Kidney capillary endothelial cell (primary cell): ENCODE measurements at places on chromosomes 13 and 19.

GRCh38 chr13:33228648-33229445, 56.7 kb downstream of the STARD13 start:
- DNase-seq: peak; percentile 59

GRCh38 chr19:29121684-29122083, 91.3 kb downstream of the UQCRFS1 start:
- DNase-seq: no peak

GRCh38 chr19:29326849-29327840, 114.2 kb upstream of the UQCRFS1 start:
- no peak for DNase-seq

DNA sequence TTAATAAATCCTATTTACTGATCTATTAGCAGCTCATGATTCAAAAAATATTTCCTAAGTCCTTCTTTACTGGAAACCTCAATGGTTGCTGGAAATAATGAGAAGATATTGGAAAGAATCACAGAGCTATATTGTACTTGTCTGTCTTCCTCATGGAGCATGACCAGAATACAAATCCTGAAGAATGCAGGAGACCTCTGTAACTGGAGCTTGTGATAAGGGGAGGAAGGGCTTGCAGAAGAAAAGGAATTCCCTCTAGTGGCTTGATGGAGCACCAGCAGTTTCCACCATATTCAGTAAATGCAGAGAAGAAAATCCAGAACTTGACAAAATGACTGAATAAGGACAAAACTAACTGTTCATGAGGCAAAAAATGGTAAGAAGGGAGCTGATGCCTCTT, 1333.1 kb downstream of the EFNB2 start:
- DNase-seq: peak; percentile 27

DNA sequence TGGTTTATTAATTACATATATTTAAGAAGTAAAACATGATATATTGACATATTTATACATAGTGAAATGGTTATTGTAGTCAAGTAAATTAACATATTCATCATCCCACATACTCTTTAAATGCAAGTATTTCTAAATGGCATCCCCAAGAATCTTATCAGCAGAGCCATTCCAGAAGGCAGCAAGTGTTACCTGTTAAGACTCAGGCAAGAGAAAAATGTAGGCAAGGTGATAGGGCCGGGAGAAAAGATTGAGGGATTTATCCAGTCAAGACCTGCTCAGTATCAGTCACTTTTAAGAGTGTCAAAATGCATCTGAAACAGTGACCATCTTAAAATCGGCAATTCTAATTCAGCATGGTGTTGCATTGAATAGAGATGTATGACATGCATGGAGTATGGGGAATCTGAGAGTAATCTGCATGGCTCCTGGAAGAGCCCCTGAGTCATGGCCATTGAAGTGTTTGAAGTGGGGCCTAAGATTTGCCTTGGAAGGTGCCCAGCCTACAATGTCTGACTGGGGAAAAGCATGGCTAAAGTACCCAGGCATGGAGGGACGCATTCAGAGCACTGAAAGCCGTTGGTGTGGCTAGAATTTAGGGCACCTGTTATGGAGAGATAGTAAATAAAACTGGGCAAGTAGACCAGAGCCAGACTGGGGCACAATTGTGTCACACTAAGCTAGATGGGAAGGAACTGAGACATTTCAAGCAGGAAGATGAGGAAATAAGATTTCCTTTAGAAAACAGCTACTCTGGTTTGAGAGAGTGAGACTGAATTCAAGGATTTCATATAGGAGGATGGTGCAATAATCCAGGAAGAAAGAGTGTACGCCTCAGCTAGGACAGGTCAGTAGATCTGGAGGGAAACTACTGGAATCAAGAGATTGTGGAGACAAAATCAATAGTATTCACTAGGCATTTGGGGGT, 25.0 kb upstream of the C1QTNF9B start:
- DNase-seq: peak; percentile 63

GRCh38 chr19:32824916-32825608, 44.5 kb downstream of the SLC7A9 start:
- peak; percentile 13 for DNase-seq

DNA sequence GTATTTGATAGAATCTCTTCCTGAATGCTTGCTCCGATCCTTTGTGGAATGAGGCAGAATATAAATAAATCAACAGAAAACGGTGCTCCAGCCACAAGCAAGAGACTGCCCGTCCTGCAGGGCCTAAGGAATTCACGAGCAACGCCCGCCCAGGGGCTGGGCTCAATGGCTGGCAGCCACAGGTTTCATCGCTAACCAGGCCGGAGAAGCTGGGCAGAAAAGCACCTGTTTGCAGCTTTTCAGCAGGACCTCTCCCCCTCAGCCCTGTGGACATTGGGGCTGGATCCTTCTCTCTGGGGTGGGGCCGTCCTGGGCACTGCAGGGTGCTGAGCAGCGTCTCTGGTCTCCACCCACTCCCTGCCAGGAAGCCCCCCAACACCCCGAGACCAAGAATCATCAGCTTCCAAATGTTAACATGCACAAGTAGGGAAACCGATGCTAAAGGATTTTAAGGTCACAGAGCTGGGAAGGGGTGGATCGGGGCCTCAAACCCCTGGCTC, 102.5 kb downstream of the GADD45B start:
- peak; percentile 29 for DNase-seq

GRCh38 chr19:49157445-49158224, at the start of gene TRPM4:
TSS of gene TRPM4 (plus strand) at chr19:49157792. CDS start at chr19:49157867, 75 bp downstream.
- DNase-seq: peak; percentile 67

- no peak for DNase-seq
Observed at GRCh38 chr19:11463391-11463790, 17.5 kb downstream of the ELAVL3 start.

- no peak for DNase-seq
Observed at GRCh38 chr19:52635786-52636570, 2.2 kb downstream of the ZNF83 start.

- no peak for DNase-seq
Observed at GRCh38 chr19:308471-309205, 17.4 kb upstream of the PLPP2 start.

DNA sequence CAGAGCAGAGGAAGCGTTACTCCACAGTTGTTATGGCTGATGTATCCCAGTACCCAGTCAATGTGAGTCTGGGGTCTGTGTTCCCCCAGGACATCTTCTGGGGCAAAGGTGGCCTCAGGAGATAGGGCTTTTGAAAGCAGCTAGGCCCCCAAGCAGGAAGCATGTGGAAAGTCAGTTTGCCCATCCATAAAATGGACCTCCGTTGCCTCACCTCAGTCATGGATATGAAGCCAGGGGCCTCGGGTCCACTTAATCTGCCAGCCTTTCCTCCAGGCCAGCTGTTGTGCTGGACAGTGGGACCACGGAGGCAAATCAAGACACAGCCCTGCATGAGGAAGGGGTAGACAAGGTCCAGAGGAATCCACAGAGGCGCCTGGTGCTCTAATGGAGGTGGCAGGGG, 3.3 kb downstream of the EPS8L1 start:
- no peak for DNase-seq

DNA sequence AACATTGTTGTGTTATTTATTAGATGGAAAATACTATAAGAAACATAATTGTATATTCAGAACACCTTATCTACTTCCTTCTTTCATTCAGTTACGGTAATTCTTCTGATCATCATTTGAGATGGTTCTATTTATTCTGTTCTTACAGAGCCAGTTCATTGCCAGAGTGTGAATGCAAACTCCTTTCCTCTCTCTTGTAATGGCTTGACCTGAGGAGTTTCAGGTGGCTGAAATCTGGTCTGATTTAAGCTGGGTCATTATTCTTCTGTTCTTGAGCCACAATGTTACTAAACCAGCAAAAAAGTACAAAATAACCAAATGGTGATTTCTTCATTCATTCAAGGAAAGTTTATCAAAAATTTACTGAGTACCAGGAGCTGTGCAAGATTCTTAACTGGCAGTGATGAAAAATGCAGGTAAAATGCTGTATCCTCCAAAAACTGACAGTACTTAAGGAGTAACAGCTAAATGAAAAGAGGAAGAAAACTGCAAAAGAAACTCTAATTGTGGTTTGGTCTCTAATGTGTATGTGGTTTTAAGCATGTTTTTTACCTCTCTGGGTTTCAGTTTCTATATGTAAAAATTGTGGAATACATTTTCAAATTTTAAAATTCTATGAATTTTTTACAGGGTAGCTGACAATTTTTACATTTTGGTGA, 182.4 kb upstream of the UFM1 start:
- no peak for DNase-seq

DNA sequence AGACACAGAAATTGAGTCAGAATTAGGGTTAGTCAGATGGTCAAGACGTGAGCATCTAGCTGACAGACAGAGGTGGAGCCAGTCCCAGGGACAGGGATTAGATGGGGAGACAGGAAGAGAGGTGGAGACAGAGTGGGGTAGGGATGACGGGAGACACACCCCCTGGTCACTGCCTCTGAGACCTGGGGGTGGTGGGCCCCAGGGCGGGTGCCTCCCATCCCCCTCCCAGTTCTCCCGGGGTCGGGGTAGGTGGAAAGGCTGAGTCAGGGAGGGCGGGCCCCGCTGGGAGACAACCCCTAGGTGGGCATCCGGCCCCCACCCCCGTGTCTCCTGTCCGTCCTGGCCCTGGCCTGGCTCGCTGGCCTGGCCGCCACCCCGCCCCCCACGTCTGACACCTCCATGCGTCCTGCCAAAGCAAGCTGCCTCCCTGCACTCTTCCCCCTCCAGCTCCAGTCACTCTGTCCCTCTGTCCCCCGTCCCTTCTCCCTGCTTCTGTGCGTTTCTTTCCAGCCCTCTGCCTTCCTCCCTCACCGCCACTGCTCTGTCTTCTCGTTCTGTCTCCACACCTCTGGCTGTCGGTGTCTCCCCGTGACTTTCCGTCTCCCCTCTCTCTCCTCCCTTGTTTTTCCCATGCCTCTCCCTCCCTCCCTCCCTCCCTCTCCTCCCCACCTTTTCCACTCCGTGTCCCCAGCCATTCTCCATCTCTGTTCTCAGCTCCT, 15.1 kb downstream of the CCDC97 start:
- DNase-seq: peak; percentile 91

GRCh38 chr13:41520660-41521630, 63.6 kb downstream of the RGCC start:
- DNase-seq: no peak

DNA sequence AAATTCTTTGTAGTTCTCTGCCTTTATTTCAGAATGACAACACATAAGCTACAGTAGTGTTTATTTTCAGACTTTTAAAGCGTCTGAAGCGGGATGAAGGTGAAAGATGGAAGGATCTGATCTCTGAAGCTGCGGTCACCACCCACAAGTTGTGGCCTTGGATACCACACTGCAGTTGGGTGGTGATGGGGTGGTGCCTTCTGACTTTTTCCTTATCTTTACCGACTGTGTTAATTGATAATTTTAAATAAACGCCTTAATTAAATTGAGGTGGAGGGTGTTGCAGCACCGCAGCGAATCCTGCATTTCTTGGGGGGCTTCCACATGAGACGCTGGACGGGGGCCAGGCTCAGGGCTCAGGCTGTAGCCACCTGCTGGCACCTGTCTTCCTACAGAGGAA, 1.3 kb downstream of the TFDP1 start:
- no peak for DNase-seq

GRCh38 chr19:21130097-21130775, 11.6 kb upstream of the ZNF431 start:
- DNase-seq: no peak

DNA sequence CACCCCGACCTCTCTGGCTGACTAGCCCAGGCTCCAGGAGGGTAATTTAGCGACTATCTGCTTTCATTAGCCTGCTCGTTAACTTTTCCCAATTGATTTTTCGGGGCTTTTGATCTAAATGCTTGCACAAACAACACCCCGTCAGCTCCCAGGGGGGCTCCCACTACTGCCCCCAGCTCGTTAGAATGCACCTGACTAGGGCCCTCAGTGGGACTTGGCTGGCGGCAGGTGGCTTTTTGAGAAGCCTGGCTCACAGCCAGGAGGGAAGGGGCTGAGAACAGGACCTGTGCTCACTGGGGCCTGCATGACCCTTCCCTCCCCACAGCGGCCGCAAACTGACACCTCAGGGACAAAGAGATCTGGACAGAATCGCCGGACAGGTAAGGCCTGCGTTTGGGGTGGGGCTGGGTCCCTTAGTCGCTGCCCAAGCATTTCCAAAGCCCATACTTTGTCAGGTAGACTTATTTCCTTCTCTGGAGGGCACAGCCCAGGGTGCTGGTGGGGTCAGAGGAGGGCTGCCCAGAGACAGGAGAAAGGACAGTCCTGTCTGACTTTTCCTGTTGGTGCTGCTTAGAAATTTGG, 7.6 kb upstream of the CD79A start:
- no peak for DNase-seq

- DNase-seq: no peak
Observed at GRCh38 chr19:29577649-29577963, 28.5 kb upstream of the POP4 start.

GRCh38 chr19:55652311-55653128, 2.3 kb upstream of the U2AF2 start:
- DNase-seq: no peak

- no peak for DNase-seq
Observed at GRCh38 chr19:33161201-33161600, 29.3 kb downstream of the WDR88 start.

DNA sequence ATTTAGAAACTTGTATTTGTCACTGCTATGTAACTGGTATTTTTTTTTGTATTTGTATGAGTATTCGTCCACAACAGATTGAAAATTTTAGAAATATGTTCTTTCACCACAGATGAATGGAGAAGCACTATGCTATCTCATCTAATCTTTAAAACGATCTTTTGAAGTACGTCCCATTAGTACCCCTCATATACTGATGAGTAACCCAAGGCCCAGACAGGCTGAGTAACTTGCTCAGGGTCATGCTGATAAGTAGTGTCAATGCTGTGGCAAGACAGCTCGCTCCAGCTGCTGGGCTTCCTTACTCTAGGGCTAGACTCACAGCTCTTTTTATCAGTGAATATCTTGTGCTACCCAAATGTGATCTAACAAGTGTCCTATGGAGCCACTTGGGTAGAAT, 154.2 kb downstream of the SUCLA2 start:
- no peak for DNase-seq

- no peak for DNase-seq
Observed at GRCh38 chr13:114049026-114049425, 75.2 kb upstream of the C13orf46 start.

DNA sequence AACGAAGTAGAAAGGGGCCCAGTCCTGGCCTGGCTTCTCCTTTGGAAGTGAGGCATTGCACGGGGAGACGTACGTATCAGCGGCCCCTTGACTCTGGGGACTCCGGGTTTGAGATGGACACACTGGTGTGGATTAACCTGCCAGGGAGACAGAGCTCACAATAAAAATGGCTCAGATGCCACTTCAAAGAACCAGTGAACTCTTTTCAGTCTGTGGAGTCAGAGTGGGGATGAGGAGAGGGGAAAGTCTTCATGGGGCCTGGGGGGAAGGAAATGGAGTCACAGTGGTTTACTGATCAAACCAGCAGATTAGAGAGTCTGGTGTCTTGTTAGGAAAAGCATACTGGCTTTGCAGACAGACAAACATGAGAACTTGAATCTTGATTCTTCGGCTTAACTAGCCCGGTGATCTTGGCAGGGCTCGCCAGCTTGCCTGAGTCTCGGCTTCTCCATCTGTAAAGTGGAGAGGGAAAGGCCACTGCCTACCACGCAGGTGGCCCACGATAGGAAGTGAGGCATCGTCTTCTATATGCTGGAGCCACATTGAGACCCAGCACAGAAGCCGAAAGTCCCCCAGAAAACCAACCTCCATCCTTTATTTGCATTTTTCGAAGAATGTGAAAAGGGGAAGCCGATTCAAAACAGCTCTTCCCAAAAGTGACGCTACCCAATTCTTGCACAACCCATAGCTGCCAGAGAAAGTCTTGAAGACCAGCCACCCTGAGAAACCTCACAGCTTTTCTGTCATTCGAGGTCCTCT, at the start of gene FFAR1:
TSS of gene FFAR1 (plus strand) at position 732 of the 759 bp plus-strand sequence. CDS start 3,650 bp downstream, outside the sequence.
- DNase-seq: no peak
